ENCODE measurements at places on chromosomes 6 and 20. TPM values are rescaled to one million over a fixed set of nuclear protein-coding genes. Genes with fewer than 3 reads are reported as not detected.

Gene NT5E
- 5.4 TPM for polyA plus RNA-seq

Gene ZNF217
- 27.6 TPM for polyA plus RNA-seq

Gene PSORS1C2
- polyA plus RNA-seq = not detected

Gene MROH8
- polyA plus RNA-seq = 7.8 TPM

Gene DEFB132
- polyA plus RNA-seq = 0.07 TPM

Gene RGS17
- 2.6 TPM for polyA plus RNA-seq

Gene MAFB
- 133 TPM for polyA plus RNA-seq

Gene KCNK17
- polyA plus RNA-seq = 0.20 TPM

Gene TUBB2B
- 141 TPM for polyA plus RNA-seq

Gene MUC21
- 0.01 TPM for polyA plus RNA-seq

Gene TSBP1
- not detected for polyA plus RNA-seq

Gene AIF1
- 86.0 TPM for polyA plus RNA-seq

Gene SSR1
- polyA plus RNA-seq = 140 TPM

Gene DNAAF9
- polyA plus RNA-seq = 30.4 TPM

Gene OPN5
- 1.1 TPM for polyA plus RNA-seq

Measured in right renal pelvis (tissue), 4 donors.